Activated naive CD4-positive, alpha-beta T cell treated with anti-CD3 and anti-CD28 coated beads for 36 hours (primary cell): ENCODE measurements at places on chromosomes 7 and 10. TPM values are rescaled to one million over a fixed set of nuclear protein-coding genes. Genes with fewer than 3 reads are reported as not detected.

GRCh38 chr10:25766687-25767221 is 167.3 kb upstream of the MYO3A start:
- H3K4me3 ChIP-seq: no peak overlapping the region
- H3K4me1 ChIP-seq: no peaks in the 10 kb centered on the region
- no peaks in the 10 kb centered on the region for H3K36me3 ChIP-seq
- peaks cover 20% of the 10 kb centered on the region for H3K27me3 ChIP-seq
- DNase-seq: no peak

The GPR22 gene
- not detected for total RNA-seq

- H3K27me3 ChIP-seq: no peaks in the 10 kb centered on the region
- H3K27ac ChIP-seq: no peak overlapping the region
- H3K4me3 ChIP-seq: no peak overlapping the region
- DNase-seq: no peak
- no peaks in the 10 kb centered on the region for H3K4me1 ChIP-seq
- peaks cover 2% of the 10 kb centered on the region for H3K36me3 ChIP-seq
Observed at GRCh38 chr7:133545618-133546017, 292.7 kb downstream of the EXOC4 start.

DNA sequence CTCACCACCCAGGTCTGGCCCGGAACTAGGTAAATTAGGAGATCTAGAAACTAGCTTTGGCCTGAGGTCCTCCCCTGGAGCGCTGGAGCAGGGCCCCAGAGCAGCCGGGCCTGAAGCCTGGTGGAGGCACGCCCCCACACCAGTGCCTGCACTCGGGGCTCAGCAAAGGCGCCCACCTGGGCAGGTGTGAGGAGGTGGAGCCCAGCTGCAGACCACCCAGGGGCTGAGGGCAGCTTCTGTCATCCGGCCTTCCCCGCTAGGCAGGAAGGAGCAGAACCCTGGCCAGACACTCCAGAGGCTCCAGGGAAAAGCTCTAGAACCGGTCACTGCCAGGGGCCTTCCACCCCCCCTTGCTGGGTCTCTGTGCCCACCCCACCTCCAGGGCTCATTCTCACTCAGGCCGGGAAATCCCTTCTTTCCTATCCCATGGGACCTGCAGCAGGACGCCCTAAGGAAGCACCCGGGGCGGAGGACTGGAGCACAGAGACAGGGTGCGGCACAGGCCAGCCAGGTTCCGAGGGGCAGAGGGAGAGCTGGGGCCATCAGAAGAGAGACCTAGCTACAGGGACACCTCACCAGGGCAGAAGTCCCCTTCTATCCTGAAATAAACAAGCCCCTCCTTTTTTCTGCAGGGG is 161.2 kb downstream of the NRF1 start:
- peaks cover 11% of the 10 kb centered on the region for H3K27me3 ChIP-seq
- H3K4me1 ChIP-seq: no peaks in the 10 kb centered on the region
- DNase-seq: no peak

The NUTM2E gene
- not detected for total RNA-seq

DNA sequence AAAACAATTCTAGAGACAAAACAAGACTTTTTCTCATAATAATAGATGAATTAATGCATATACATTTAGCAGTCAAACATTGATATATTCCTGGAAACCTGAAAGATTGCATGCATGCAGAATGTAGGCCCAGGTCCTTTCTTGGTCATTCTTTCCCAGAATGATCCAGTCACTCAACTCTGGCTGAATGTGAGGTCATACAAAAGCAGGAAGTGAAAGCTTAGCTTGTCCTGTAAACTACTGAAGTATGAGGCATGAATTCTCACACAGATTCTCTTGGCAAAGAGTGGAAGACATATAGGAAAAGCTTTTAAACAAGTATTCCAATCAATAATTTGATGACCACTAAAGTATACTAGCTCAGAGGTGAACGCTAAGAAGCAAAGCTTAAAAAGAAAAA is 253.9 kb downstream of the PPP1R3A start:
- H3K27ac ChIP-seq: no peak overlapping the region
- no peak for DNase-seq
- H3K4me3 ChIP-seq: no peak overlapping the region
- H3K4me1 ChIP-seq: no peaks in the 10 kb centered on the region
- H3K27me3 ChIP-seq: no peaks in the 10 kb centered on the region
